Endodermal cell (in vitro differentiated cells): ENCODE measurements at places on chromosomes 4 and X.

DNA sequence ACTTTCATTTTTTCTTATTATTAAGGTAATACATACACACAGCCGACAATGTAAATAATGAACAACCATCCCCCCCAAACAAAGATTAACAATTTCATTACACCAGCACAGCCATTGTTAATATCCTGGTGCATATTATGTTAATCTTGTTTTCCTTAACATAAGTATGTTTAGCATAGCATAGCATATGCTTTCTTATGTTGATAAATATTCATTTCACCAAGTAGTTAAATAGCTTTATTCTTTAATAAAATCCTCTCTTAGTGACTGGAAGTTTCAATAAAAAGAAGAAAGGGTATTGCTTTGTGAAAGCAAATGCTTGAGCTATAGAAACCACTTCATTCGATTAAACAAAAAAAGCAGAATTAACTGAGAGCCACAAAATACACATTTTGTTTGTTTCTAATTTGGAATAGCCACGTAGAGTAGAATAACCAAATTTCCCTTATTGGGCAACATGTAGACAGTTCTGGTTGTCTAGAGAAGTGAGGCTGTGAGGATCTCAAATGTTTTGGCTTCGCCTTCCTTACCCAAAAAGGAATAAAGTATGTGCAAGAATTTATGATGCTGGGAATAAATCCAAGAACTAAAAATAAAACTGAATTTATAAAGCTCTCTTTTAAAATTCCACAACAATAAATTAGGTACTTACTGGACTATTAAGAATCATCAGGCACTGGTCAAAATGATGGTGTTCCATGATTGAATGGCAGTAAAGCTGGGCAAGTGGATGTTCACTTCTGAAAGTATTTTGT is 118.0 kb downstream of the PDE5A start:
- no peak for DNase-seq

DNA sequence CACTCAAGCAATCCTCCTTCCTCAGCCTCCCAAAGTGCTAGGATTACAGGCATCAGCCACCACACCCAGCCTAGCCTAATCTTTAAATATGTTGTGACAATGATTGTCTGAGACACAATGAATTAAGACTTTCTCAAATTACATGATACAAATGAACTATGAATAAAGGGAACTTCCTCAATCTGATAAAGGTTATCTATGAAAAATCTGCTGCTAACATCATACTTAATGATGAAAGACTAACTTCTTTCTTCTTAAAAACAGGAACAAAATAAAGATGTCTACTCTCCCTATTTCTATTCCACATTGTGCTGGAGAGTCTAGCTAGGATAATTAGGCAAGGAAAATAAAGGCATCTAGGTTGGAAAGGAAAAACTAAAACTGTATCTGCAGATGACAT is 60.0 kb downstream of the PDHA1 start:
- DNase-seq = no peak

DNA sequence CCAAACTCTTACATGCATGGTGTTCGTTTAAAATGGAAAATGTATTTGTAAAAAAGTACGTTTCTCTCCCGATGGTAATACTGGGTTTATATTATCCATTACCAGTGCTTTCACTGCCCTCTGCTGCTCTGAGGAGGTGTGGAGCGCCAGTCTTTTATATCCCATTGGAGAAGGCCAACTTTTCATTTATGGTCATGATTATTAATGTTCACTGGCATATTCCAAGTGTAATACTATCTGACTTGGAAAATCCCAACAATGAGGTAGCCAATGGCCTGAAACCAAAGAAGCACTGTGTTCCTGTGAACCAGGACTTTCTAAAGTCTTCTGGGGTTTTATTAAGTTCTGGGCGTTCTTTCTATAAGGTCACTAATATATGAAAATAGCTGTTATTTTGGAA is 80.7 kb downstream of the SYNPO2 start:
- peak; percentile 63 for DNase-seq

GRCh38 chr4:26912069-26912468 is 51.4 kb downstream of the STIM2 start:
- DNase-seq = no peak

GRCh38 chrX:139388254-139388653 is 142.3 kb upstream of the F9 start:
- DNase-seq = no peak

- no peak for DNase-seq
These were observed 62.0 kb upstream of the ESX1 start for GRCh38 chrX:104316739-104317138.

DNA sequence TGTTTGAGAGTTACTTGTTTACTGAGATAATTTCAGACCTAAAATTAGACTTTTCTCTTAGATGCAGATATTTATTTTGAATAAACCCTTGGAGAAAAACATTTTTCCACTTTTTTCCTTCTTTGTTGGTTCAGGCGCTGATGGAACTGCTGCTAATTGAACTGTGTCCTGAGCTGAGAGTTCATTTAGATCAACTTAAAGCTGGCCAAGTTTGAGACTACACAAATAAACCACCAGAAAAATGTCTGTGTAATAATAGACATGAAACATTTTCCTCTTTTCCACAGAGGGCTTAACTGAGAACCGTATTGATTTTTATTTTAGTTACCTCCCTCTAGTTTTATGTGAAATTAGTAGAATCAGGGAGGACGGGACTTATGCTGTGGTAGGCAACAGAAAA is 32.5 kb downstream of the LRP2BP start:
- DNase-seq = no peak

GRCh38 chr4:117514391-117515175 is 429.2 kb upstream of the TRAM1L1 start:
- peak; percentile 48 for DNase-seq

- DNase-seq = no peak
These were observed 22.7 kb upstream of the OGT start for GRCh38 chrX:71510161-71510560.

GRCh38 chr4:148770848-148771247 is 328.6 kb upstream of the NR3C2 start:
- no peak for DNase-seq

DNA sequence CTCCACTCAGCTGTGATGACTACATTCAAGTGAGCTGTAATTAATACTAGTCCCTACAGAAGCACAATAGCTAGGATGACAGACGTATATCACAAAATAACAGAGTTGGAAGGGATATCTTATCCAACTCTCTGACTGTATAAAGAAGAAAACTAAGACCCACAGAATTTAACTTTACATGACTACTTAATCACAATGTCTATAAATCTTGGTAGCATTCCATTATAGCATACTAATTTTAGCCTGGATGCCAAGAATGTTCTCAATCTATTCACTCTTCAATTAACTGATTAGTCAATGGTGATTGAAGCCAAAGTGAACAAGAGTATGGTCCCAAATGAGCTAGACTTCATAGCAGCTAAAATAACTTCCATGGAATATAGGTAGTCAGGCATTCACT is 31.2 kb downstream of the RPS6KA6 start:
- DNase-seq = no peak

- peak; percentile 62 for DNase-seq
These were observed 498.4 kb downstream of the PACRGL start for GRCh38 chr4:21198683-21199082.

GRCh38 chr4:105637408-105638176 is 70.9 kb downstream of the INTS12 start:
- no peak for DNase-seq

DNA sequence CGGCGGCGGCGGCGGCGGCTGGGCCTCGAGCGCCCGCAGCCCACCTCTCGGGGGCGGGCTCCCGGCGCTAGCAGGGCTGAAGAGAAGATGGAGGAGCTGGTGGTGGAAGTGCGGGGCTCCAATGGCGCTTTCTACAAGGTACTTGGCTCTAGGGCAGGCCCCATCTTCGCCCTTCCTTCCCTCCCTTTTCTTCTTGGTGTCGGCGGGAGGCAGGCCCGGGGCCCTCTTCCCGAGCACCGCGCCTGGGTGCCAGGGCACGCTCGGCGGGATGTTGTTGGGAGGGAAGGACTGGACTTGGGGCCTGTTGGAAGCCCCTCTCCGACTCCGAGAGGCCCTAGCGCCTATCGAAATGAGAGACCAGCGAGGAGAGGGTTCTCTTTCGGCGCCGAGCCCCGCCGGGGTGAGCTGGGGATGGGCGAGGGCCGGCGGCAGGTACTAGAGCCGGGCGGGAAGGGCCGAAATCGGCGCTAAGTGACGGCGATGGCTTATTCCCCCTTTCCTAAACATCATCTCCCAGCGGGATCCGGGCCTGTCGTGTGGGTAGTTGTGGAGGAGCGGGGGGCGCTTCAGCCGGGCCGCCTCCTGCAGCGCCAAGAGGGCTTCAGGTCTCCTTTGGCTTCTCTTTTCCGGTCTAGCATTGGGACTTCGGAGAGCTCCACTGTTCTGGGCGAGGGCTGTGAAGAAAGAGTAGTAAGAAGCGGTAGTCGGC is 528 bp downstream of the FMR1 start:
- peak; percentile 68 for DNase-seq
